Renal cortex interstitium (tissue), 15 donors: ENCODE measurements at places on chromosomes 4 and X. TPM values are rescaled to one million over a fixed set of nuclear protein-coding genes. Genes with fewer than 3 reads are reported as not detected.

GRCh38 chrX:154727418-154727817 lies 23.5 kb downstream of the GAB3 start:
- no peak for DNase-seq

- no peak for DNase-seq
These were observed 302.7 kb downstream of the GPM6A start for GRCh38 chr4:175509320-175509719.

HSFX4 gene
- not detected for polyA plus RNA-seq

PHF8 gene
- 30.5 TPM for polyA plus RNA-seq

DNA sequence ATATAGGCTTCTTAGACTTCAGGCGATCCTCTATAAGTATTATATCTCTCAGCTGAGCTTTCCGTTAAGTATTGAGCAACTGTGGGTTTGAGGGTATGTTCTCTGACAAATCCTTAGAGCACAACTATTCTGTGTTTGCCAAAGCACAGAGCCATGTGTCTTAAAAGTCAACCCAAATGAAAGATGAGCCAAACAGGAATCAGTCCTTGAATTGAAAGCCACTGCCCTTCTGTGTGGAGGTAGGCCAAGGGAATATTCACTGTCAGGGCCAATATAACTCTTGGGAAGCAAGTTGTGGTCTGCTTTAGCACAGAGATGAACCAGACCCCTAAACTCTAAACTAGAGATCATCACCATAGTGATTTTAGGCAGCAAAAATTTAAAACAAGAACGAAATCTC lies 164.0 kb downstream of the STAG2 start:
- no peak for DNase-seq

DNA sequence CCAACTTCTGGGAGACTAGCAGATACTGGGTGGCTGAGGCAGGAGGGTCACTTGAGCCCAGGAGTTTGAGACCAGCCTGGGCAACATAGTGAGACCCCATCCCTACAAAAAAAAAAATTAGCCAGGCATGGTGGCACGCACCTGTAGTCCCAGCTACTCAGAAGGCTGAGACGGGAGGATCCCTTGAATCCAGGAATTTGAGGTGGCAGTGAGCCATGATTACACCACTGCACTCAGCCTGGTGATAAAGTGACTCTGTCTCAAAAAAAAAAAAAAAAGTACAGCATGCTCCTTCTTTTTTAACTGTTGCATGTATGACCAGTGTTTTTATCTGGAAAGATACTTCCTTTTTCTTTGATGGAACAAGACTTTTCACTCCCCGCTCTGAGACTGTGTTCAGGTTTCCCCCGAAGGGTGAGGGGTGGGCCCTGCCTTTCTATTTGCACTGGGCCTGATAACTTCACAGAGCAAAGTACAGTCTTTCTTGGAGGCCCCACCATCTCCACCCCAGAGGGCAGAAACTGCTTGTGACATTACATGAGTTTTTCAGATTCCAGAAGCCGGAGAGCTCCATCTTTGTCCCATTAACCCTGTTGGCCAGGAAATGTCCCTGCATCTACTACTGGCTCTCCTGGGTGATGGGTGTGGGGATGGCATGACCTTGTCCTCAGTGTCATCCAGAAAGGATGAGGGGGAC lies 35.2 kb downstream of the NYX start:
- no peak for DNase-seq

ANAPC4 gene
- 49.6 TPM for polyA plus RNA-seq

DNA sequence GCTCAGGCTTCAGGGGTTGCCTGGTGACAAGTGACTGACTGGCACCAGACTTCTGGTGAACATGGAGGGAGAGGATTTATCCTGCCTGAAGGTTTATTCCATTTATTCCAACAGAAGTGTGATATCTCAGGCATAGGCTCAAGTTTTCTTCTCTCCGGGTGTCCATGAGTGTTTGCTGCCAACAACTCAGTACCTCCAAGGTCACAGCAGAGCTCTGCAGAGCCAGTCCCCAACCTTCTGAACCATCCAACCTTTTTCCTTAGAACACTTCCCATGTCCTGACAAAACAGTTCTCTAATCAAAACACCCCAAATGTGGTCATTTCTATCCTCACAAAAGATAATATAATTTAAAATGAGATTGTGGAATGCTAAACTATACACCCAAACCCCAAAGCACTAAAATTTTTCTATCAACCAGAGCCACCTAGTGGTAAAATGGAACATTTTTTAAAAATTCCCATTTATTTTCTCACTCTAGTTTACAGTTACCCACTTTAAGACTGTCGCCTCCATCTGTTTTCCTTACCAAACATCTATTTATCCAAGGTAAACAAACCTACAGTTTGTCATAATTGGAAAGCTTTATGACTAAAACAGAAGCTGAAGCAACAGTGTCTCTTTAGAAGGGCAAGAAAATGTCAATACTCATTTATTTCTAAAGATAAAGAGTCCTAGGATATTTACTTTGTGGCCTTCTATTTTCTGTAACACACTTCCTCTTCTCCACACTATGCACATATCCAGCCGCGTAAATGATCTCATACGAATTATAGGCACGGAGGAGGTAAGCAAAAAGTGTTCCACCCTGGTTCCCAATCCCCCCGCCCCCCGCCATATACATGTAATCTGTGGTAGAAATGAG lies 39.5 kb downstream of the TMEM154 start:
- DNase-seq: no peak

- DNase-seq: no peak
These were observed 94.4 kb upstream of the HPGD start for GRCh38 chr4:174616661-174617060.

GRCh38 chr4:60657807-60658206 lies 542.3 kb upstream of the ADGRL3 start:
- DNase-seq: no peak
